Upper lobe of right lung (tissue), 1 donor: ENCODE measurements at places on chromosomes 5 and 9. TPM values are rescaled to one million over a fixed set of nuclear protein-coding genes. Genes with fewer than 3 reads are reported as not detected.
A peak's percentile ranks its signal among the peaks of the same experiment; 100 is the strongest.

DNA sequence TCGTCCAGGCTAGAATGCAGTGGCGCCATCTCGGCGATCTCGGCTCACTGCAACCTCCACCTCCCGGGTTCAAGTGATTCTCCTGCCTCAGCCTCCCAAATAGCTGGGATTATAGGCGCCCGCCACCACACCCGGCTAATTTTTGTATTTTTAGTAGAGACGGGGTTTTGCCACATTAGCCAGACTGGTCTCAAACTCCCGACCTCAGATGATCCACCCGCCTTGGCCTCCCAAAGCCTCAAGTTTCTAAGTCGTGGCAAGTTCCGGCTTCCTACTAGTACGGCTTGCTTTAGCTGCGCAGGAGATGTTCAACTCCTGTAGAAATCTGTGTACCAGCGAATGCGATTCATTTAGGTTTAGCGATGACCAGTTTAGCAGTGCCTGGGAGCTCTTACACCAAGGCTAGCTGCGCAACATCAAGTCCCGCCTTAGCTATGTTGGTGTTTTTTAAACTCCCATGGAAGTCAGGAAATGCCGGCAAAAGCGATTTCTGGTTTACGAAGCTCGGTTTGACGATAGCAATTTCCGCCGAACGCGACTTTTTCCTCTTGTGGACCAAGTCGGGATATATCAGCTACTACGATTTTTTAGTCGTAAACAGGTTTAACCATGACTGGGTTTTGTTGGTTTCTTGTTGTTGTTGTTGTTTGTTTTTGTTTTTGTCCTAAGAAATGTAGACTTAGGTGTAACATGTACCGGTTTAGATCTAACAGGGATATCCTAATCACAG lies 46.4 kb downstream of the ANXA2R start:
- DNase-seq: no peak

The CENPK gene
- total RNA-seq: 2.3 TPM

GRCh38 chr5:37886242-37886905 lies 46.5 kb upstream of the GDNF start:
- no peak for DNase-seq

DNA sequence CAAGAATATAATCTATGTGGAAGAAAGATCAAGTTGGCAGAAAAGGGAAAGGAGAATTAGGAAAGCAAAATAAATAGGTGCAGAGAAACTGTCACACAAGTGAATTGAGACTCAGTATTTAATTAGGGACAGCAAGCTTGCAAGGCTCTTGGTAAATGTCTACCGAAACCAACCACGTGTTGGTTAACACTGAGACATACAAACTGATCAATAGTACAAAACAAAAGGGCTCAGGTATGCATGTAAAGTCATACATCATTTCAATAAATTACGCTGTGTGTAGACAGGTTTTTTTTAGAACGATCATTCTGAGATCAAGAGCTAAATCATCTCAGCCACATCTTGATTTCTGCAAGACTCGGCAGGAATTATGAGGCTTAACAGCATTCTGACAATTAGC lies 225.4 kb downstream of the EBF1 start:
- no peak for DNase-seq

The TMEM174 gene
- not detected for total RNA-seq

- DNase-seq: no peak
Observed at GRCh38 chr9:84187090-84187489, 153.5 kb downstream of the SLC28A3 start.

DNA sequence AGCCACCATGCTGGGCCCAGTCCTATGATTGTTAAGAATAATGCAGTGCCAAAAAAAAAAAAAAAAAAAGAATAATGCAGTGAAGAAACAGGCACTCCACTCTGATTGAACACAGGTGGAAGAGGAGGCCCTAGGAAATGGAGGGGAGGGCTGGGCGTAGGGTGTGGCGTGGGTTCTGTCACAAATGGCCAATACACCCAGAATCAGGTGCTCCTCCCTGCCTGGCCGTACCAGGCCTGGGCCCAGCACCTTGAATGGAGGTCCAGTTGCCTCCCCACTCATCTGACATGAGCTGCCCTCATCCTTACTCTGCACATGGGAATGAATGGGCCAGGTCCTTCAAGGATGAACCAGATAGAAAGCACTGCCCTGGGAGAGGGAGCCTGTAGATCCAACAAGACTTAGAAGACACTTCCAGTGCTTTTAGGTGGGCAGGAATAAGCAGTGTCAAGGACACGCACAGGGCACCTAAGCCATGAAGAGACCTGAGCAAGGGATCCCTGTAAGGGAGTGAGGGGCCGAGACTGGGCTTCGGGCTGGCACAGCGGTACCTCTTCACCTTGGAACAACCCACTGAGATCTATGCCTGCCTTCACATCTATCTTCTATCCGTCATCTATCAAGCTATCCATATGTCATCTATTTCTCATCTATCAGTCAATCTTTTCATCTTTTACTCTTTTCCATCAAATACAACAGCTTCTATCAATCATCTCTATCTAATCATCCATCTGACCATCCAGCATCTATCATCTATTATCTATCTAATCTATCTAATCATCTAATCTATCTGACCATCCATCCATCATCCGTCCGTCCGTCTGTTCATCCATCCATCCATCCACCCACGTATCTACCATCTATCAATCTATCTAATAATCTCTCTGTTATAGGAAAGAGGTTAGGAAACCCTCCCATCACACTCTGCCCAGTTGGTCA lies 15.9 kb downstream of the NINJ1 start:
- peak; percentile 39 for DNase-seq
